ENCODE measurements at places on chromosomes 4 and X.

DNA sequence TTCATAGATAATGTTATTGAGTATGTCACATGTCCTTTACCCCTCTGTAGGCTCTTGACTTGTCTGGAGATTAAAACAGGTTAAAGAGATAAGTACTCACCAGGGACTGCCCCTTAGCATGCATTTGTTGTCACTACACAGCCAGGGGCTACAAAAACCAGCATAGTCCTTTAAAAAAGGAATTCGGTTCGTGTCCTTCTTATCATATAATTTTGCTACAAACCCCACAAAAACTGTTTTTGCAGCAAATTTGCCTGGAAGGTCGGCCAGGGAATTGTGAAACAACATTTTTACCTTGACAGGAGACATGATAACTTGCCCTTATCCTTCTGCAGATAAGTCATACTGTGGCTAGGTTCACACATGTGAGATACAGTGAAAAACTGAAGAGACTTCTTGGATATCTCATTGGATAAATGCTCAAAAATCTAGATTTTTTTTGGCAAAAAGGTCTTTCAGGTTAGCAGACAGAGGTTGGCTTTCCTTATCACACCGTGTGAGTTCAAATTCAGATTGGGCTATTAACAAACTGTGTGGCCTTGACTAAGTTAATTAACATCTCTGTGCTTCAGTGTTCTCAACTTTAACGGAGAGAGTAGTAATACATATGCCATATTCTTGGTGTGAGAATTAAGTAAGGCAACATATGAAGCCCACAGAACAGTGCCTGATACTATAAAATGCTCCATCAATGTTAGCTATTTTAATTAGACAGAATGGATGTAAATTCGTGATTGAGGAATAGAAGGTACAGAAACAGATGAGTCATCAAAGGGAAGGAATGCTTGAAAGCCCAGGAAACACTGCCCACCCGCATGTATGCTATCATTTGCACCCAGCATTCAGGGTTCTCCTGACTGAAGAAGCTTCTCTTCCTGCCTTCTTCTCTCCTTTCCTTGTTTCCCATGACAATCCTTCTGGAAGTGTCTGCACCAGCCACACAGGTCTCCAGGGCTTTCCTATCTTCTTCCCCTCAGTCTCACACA, 30.0 kb downstream of the FAM9C start:
- no peak for DNase-seq

GRCh38 chr4:118158763-118159375, 124.6 kb downstream of the NDST3 start:
- no peak for DNase-seq

GRCh38 chr4:109574443-109574850, 14.4 kb downstream of the MCUB start:
- DNase-seq: no peak

DNA sequence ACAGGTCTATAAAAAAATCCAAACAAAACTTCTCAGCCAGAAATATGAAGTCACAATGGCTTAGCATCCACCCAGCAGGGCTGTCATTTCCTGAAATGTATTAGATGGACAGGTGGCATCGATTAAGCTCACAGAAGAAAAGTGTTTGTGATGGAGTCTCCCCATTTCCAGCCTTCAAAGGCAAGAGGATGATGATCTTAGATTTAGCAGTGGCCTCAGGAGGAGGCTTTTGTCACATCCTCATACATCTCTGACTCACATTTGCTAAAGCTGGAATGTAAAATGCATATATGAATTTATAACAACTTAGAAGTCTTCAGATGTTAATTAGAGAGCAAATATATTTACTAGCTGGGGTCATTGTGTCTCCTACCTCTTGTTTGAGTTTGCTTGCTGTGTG, 441.9 kb downstream of the SPRY1 start:
- no peak for DNase-seq

DNA sequence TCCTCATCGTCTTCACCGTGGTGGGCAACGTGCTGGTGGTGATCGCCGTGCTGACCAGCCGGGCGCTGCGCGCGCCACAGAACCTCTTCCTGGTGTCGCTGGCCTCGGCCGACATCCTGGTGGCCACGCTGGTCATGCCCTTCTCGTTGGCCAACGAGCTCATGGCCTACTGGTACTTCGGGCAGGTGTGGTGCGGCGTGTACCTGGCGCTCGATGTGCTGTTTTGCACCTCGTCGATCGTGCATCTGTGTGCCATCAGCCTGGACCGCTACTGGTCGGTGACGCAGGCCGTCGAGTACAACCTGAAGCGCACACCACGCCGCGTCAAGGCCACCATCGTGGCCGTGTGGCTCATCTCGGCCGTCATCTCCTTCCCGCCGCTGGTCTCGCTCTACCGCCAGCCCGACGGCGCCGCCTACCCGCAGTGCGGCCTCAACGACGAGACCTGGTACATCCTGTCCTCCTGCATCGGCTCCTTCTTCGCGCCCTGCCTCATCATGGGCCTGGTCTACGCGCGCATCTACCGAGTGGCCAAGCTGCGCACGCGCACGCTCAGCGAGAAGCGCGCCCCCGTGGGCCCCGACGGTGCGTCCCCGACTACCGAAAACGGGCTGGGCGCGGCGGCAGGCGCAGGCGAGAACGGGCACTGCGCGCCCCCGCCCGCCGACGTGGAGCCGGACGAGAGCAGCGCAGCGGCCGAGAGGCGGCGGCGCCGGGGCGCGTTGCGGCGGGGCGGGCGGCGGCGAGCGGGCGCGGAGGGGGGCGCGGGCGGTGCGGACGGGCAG, 792 bp downstream of the ADRA2C start:
- no peak for DNase-seq

GRCh38 chrX:124488412-124489161, 142.2 kb downstream of the SH2D1A start:
- no peak for DNase-seq

GRCh38 chr4:86831262-86832130, 17.7 kb downstream of the SLC10A6 start:
- no peak for DNase-seq

DNA sequence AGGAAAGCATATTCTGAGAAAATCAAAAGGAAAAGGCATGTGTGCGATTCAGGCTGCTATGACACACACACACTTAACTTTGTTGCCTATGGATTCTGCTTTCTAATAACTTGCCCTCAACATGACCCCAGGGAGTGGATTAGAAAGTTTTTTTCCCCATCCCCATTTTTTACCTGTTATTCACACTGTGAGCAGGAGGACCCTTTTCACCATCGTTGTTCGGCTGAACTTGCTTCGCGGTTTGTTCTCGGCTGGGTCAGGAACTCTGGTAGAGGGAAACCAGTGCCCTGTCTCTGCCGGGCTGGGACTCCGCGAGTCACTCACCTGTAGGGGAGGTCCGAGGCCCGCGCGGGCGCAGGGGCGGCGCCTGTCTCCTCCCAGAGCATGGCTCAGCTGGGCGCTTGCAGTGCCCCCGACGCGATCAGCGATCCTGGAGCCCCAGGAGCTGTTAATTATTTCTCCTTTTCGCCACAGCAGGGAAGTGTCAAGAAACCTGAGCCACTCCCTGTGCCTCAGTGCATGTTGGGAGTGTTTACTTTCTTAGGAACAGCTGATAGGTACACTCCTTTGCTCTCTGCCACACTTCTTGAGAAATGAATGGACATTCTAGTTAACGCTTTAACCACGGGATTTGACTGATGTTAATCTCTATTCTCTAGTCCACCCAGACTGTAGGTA, at the start of gene RASSF6:
TSS of gene RASSF6 (minus strand) at position 322 of the 678 bp plus-strand sequence. CDS start 8,641 bp downstream, outside the sequence.
- peak; percentile 34 for DNase-seq

DNA sequence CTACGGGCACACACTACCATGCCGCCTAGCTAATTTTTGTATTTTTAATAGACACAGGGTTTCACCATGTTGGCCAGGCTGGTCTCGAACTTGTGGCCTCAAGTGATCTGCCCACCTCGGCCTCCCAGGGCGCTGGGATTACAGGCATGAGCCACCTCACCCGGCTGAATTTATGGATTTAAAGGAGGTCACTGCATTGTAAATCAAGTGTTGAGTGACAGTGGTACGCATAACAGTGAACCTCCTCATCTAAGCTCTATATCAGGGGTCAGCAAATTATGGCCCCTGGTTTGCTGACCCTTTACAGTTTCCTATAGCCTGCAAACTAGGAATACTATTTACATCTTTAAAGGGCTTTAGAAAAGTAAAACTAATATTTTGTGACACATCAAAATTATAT, 2.6 kb upstream of the UXT start:
- no peak for DNase-seq

- DNase-seq: no peak
Measured at GRCh38 chr4:30518211-30518610, 202.0 kb upstream of the PCDH7 start.

DNA sequence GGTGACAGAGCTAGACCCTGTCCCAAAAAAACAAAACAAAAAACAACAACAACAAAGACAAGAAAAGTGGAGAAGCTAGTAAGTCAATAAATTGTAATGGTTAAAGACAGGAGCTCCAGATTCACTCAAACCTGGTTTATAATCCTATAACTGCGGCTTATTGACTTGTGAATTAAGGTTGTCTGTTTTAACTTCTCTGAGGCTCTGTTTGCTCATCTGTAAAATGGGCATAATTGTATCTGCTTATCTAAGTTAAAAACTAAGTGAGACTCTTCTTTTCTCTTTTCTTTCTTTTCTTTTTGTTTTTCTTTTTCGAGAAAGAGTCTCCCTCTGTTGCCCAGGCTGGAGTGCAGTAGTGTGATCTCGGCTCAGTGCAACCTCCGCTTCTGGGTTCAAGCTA, 84.9 kb downstream of the SOWAHB start:
- no peak for DNase-seq

DNA sequence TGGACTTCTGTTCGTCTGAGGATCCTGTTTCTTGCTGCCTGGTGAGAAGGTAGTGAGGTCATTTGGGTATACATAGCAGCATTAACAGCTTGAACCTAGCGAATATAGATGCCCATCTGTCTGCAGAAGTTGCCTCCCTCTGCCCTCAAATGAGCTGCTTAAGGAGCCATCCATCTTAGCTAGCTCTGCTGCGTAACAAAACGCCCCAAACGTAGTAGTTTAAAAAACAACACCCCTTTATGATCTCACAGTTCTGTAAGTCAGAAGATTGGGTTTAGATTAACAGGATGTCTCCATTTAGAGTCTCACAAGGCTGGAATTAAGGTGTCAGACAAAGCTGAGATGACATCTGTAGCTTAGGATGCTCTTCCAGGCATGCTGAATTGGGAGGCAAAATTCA, 185.3 kb downstream of the DHRSX start:
- DNase-seq: no peak

DNA sequence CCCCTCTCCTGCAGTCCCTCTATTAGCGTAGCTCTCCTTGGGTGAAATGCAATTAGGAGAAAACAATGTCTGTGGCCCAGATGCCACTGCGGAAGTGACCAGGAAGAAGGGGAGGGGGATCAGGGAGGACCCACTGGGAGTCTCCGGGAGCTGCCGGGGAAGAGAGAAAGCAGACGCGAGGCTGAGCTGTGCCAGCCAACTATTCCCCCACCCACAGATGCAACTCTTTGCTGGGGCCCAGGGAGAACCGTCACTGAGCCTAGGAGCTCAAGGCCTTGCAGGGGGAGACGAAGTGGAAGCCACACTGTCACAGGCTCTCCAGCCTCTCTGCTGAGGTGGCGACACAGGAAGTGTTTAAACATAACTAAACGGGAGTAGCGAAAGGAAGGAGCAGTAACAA, 149.2 kb downstream of the BCOR start:
- no peak for DNase-seq

- no peak for DNase-seq
Measured at GRCh38 chr4:123922847-123923246, 526.3 kb downstream of the SPRY1 start.

GRCh38 chr4:171785388-171785787, 27.8 kb upstream of the GALNTL6 start:
- no peak for DNase-seq

GRCh38 chrX:54479136-54480111, 16.6 kb downstream of the FGD1 start:
- DNase-seq: no peak

GRCh38 chr4:14084598-14084997, 457.1 kb upstream of the BOD1L1 start:
- DNase-seq: no peak

DNA sequence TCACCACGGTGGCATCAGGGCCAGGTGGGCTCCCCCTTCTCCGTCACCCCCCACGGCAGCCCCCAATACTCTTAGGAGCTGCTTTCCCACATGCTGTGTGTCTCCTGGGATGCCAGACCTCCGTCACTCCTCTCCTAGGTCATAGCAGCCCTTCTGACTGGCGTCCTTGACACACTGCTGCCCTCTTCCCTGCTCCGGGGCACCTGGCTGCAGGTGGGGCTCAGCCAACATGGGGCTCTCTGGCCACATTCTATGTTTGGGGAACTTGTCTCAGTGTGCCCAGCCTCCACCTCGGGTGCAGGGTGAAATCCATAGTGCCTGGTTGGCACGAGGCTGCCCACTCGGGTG, 13.8 kb downstream of the TMEM175 start:
- peak; percentile 8 for DNase-seq

DNA sequence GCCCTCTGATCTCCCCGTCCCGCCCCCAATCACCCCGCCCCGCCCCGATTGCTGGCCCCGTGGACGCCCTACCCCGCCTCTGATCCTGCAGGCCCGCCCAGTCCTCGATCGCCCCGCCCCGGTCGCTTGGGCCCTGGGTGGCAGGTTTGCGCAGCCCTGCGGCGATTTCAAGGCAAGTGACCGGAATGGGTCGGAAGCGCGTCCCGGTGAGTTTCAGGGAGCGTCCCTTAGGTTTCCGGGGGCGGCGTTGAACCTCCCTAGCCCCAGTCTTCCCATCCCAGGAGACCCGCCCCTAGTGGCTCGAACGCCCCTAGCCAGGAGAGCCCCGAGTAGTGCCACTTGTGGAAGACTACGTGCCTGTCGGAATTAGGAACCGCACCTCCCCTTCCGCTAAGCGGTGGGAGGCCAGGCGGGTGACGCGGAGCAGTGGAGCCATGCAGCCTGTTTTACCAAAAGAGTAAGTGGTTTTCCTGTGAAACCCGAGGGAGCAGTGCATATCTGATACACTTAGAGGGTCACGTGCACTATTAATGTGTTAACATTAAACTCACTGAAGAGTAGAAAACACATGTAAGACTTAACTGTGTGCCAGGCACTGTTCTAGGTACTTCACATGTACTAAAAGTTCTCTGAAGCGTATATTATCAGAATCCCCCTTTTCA, 354 bp upstream of the TEC start:
- DNase-seq: peak; percentile 89
